NCI-H2081 treated with DMSO at 0.1 percent for 48 hours (cell line): ENCODE measurements at places on chromosomes 4 and X.

- DNase-seq = no peak
Measured at GRCh38 chr4:123622572-123622971, 226.0 kb downstream of the SPRY1 start.

GRCh38 chr4:52317361-52317879 lies 266.3 kb downstream of the SPATA18 start:
- DNase-seq = no peak

DNA sequence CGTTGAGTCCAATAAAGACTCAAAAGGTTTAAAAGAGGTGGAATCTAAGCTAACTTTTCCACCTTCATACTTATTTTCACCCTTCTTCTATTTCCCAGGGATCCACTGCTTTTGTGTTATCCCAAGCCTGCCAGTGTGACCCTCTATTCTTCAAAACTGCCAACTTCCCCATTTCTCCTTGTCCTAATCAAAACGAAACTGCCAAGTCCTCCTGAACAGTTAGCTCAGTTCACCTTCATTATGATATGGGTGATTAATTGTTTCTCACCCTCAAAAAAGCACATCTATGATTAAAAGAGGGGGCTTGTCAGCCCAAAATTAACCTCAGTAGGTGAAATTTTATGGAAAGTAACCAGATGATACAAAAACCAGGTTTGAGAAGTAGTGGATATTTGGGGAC lies 108.4 kb downstream of the GUCY2F start:
- DNase-seq = no peak

DNA sequence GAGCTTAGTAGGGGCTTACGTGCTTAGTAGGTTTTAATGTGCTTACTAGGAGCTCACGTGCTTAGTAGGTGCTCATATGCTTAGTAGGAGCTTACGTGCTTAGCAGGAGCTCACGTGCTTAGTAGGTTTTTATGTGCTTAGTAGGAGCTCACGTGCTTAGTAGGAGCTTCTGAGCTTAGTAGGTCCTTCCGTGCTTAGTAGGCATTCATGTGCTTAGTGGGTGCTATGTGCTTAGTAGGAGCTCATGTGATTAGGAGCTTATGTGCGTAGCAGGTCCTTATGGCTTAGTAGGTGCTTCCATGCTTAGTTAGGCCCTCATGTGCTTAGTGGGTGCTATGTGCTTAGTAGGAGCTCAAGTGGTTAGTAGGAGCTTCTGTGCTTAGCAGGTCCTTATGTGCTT lies 59.4 kb downstream of the SHOX start:
- DNase-seq = no peak

- no peak for DNase-seq
Measured at GRCh38 chr4:78806943-78807460, 30.9 kb downstream of the BMP2K start.

- DNase-seq = no peak
Measured at GRCh38 chrX:928606-929005, 283.8 kb downstream of the CRLF2 start.

GRCh38 chr4:120995266-120996010 lies 72.9 kb upstream of the PRDM5 start:
- DNase-seq = no peak

DNA sequence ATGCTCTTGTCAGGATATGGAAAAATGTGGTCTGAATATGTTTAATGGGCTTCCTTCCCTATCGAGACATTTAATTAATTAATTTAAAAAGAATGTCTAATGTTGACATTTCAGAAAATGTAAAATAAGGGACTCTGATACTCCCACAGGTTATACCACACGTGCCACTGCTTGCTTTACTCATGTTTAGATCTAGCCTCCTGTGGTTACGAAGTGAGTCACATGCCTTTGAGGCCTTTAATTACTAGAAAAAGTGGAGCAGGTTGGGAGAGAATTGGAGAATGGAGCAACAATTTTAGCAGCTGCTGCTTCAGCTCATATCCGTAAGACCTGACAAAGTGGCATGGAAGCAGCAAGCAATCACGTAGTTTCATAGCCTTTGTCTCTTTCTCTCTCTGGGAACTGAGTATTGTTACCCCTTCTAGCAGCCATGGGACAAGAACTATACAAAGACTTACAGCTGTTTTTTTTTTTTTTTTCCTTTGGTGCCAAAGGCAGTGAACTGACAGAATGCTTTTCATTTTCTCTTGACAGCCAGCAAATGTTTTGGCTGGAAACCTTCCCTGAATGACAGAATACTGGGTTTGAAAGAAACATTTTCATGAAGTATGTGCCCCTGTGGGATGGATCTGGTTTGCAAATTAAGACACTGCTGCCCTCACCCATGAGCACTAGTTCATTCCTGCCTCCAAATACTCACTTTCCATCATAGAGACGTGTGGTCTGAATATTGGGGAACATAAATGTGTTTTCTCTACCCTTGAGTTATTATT lies 355.1 kb upstream of the PABPC5 start:
- no peak for DNase-seq

GRCh38 chr4:26459756-26460530 lies 30.3 kb downstream of the CCKAR start:
- DNase-seq = no peak

GRCh38 chr4:127120441-127121090 lies 512.2 kb upstream of the INTU start:
- no peak for DNase-seq

- no peak for DNase-seq
Measured at GRCh38 chrX:10901290-10901633, 209.9 kb upstream of the HCCS start.

GRCh38 chrX:131613260-131613659 lies 69.4 kb downstream of the OR13H1 start:
- DNase-seq = no peak

GRCh38 chr4:139957986-139958738 lies 195.8 kb downstream of the MAML3 start:
- no peak for DNase-seq

- DNase-seq = no peak
Measured at GRCh38 chr4:36303426-36304137, 22.2 kb downstream of the DTHD1 start.
